Muscle of leg (tissue), 16 donors: ENCODE measurements at places on chromosomes 4 and X. TPM values are rescaled to one million over a fixed set of nuclear protein-coding genes. Genes with fewer than 3 reads are reported as not detected.

The COL4A5 gene
- 15.5 TPM for total RNA-seq

DNA sequence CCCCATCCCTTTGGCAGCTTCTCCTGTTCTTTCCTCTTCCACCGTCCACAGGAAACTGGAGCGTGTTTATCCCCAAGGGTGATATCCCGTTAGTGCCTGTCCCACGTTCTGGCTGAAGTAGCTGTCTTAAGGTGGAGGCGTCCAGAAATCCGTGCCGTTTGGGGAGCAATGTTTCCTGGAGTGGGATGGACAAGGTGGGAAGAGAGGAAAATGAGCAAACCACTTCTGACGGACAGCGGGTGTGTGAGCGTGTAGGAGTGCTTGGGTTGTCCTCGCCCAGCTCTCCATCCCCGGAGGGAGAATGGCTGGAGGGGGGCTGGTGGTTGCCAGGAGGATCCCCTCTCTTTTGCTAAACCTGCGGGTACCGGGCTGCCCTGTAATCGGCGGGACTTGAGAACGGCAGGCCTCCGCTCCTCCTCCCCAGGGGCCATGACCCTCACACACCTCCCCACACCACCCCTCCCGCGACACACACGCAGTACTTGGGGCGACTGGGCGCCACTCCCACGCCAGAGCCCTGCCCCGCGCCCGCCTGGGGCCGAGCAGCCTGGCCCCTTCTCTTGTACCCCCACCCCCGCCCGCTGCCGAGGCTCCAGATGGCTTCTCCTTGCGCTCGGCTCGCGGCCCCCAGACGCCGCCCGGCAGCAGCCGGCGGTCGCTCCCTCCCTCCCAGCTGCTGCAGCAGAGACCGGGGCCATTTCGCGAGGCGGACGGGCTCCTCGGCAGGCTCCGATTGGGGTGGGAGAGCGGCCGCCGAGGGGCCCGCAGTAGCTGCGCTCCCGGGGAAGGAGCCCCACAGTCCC is 13.9 kb upstream of the PRDM8 start:
- H3K36me3 ChIP-seq, result no peaks in the 10 kb centered on the region
- peak overlapping the region; percentile 91 for H3K27ac ChIP-seq
- peaks cover 32% of the 10 kb centered on the region for H3K4me1 ChIP-seq
- H3K4me3 ChIP-seq, result peak overlapping the region; percentile 72
- DNase-seq, result peak; percentile 91

- no peak for DNase-seq
- H3K36me3 ChIP-seq, result no peaks in the 10 kb centered on the region
- no peak overlapping the region for H3K27ac ChIP-seq
- H3K4me1 ChIP-seq, result no peaks in the 10 kb centered on the region
- no peak overlapping the region for H3K4me3 ChIP-seq
- peaks cover 23% of the 10 kb centered on the region for H3K27me3 ChIP-seq
Measured at GRCh38 chrX:18428006-18428405, 2.6 kb downstream of the CDKL5 start.

The TMPRSS11F gene
- total RNA-seq, result not detected

The WDFY3 gene
- total RNA-seq, result 40.6 TPM

GRCh38 chr4:103204111-103204510 is 6.0 kb upstream of the CENPE start:
- no peak overlapping the region for H3K27ac ChIP-seq
- DNase-seq, result peak; percentile 5
- no peaks in the 10 kb centered on the region for H3K27me3 ChIP-seq
- H3K36me3 ChIP-seq, result no peaks in the 10 kb centered on the region
- H3K4me1 ChIP-seq, result no peaks in the 10 kb centered on the region

The SPANXN4 gene
- not detected for total RNA-seq

DNA sequence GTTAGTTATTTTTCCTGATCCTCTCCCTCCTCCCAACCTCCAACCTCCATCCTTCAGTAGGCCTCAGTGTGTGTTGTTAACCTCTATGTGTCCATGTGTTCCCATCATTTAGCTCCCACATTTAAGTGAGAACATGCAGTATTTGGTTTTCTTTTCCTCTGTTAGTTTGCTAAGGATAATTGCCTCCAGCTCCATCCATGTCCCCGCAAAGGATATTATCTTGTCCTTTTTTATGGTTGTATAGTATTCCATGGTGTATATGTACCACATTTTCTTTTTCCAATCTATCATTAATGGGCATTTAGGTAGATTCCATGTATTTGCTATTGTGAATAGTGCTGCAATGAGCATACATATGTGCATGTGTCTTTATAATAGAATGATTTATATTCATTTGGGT is 54.5 kb downstream of the TEX13C start:
- H3K4me1 ChIP-seq, result no peaks in the 10 kb centered on the region
- no peaks in the 10 kb centered on the region for H3K27me3 ChIP-seq
- H3K36me3 ChIP-seq, result no peaks in the 10 kb centered on the region

The TRIM61 gene
- total RNA-seq, result 2.1 TPM

DNA sequence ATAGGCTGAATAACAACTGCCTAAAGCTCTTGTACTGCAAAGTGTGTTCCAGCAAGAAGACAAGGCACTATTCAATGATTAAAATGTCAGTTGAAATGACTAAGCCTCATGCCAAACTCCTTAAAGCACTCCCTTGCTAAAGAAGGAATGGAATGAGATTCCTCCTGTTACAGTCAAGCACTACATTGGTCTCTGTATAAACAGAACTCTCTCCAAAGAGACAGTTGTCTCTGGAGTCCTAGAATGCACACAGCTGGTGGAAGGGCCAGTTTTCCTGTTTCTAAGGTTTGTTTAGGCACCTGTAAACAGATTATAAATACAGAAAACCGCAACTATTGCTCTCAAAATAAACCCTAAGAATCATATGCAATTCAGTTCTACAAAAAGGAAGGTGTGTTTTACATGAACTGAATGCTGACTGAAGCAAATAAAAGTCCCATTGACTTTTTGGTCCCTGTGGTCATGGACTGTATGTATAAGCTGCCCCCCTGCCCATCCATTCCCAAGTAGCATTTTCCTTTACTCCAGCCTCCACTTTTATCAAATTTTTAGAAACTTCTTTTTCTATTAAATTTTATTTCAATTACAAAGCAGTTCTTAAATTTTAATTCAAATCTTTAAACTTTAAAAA is 47.0 kb downstream of the FAT1 start:
- H3K36me3 ChIP-seq, result no peaks in the 10 kb centered on the region
- no peak overlapping the region for H3K4me3 ChIP-seq
- peak overlapping the region; percentile 75 for H3K27ac ChIP-seq
- H3K4me1 ChIP-seq, result peaks cover 3% of the 10 kb centered on the region

GRCh38 chr4:42150653-42151567 is 1.5 kb downstream of the BEND4 start:
- peaks cover 43% of the 10 kb centered on the region for H3K27me3 ChIP-seq
- H3K4me1 ChIP-seq, result peaks cover 11% of the 10 kb centered on the region
- no peak overlapping the region for H3K27ac ChIP-seq
- H3K4me3 ChIP-seq, result no peak overlapping the region
- DNase-seq, result peak; percentile 5

- no peak for DNase-seq
- H3K36me3 ChIP-seq, result peaks cover 30% of the 10 kb centered on the region
- H3K4me3 ChIP-seq, result no peak overlapping the region
- H3K4me1 ChIP-seq, result no peaks in the 10 kb centered on the region
- no peak overlapping the region for H3K27ac ChIP-seq
Measured at GRCh38 chrX:15816438-15816809, 26.1 kb downstream of the ZRSR2 start.

The CYSLTR1 gene
- 11.1 TPM for total RNA-seq

- H3K27ac ChIP-seq, result peak within 1 kb of the TSS; percentile 98
- H3K27me3 ChIP-seq, result no peaks in the 10 kb centered on the region
- H3K4me3 ChIP-seq, result peak within 1 kb of the TSS; percentile 99
- peak; percentile 95 for DNase-seq
- H3K4me1 ChIP-seq, result peaks cover 7% of the 10 kb centered on the region
Measured at GRCh38 chr4:87220094-87220822, at the start of gene KLHL8. KLHL8 (minus strand) TSS chr4:87220618; CDS start chr4:87195539, 25,079 bp downstream.

The TEX13C gene
- not detected for total RNA-seq

GRCh38 chrX:13700380-13700779 is 11.5 kb downstream of the RAB9A start:
- H3K4me1 ChIP-seq, result peaks cover 4% of the 10 kb centered on the region
- DNase-seq, result no peak
- H3K4me3 ChIP-seq, result no peak overlapping the region
- H3K36me3 ChIP-seq, result peaks cover 5% of the 10 kb centered on the region
- peaks cover 33% of the 10 kb centered on the region for H3K27me3 ChIP-seq

GRCh38 chr4:107978716-107979451 is 10.8 kb upstream of the HADH start:
- H3K27ac ChIP-seq, result no peak overlapping the region
- H3K27me3 ChIP-seq, result no peaks in the 10 kb centered on the region
- no peaks in the 10 kb centered on the region for H3K36me3 ChIP-seq
- no peaks in the 10 kb centered on the region for H3K4me1 ChIP-seq
- no peak overlapping the region for H3K4me3 ChIP-seq

The PNMA6F gene
- total RNA-seq, result not detected

DNA sequence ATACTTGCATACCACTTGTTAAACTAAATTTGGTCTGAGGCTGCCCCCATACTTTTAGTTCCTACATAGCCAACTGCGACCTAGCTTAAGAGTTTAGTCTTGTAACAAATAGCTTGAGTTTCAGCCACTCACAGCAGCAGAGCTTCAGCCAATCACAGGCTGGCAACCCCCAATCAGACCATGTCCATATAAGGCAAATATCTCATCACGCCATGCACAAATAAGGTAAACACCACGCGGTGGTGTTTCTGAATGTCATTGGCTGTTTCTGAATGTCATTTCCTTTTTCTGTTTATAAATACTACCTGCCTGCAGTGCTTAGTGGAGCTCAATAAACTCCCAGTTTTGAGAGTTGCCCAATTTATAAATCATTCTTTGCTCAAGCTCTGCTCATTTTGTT is 143.1 kb upstream of the MAD2L1 start:
- H3K4me3 ChIP-seq, result no peak overlapping the region
- no peak for DNase-seq
